ENCODE measurements at places on chromosomes 6 and 20. TPM values are rescaled to one million over a fixed set of nuclear protein-coding genes. Genes with fewer than 3 reads are reported as not detected.

GRCh38 chr6:159082039-159082815 lies 37.4 kb upstream of the TAGAP start:
- no peak for DNase-seq

DNA sequence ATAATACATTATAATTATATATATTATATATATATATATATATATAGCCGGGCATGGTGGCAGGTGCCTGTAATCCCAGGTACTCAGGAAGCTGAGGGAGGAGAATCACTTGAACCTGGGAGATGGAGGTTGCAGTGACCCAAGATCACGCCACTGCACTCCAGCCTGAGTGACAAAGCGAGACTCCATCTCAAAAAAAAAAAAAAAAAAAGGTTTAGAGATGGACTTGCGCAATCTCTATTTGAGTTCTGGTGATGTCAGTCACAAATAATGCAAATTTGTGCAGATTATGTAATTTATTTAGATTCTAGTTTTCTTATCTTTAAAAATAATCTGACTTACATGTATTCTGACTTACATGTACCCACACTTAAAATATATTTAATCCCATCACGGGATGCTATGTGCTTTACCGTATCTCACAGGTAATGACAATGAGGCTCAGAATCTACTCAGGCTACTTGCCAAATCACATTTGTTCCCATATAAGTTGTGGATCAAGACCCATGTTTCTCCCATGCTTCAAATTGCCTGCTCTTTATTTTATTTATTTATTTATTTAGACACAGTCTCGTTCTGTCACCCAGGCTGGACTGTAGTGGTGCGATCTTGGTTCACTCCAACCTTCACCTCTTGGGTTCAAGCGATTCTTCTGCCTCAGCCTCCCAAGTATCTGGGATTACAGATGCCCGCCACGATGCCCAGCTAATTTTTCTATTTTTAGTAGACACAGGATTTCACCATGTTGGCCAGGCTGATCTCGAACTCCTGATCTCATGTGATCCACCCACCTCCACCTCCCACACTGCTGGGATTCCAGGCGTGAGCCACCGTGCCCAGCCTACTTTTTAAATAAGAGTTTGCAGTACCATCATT lies 7.6 kb upstream of the UST start:
- no peak for DNase-seq

GRCh38 chr6:166307082-166308032 lies 835 bp downstream of the PRR18 start:
- DNase-seq, result no peak

DNA sequence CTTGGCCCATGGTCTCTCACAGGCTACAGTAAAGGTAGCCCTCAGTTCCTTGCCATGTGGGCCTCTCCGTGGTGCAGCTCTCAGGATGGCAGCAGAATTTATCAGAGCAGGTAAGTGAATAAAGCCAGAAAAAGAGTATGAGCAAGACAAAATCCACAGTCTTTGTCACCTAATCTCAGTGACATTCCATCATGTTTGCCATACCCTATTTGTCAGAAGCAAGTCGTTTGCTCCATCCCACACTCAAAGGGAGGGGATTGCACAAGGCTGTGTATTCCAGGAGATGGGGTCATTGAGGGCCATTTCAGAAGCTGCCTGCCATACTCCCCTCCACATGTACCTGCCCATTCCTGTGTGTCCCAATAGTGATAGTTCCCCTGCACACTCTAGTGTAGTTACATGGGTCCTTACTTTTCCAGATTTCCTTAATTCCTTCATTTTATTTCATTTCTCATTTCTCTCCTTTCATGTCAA lies 24.2 kb downstream of the ISM1 start:
- no peak for DNase-seq

DNA sequence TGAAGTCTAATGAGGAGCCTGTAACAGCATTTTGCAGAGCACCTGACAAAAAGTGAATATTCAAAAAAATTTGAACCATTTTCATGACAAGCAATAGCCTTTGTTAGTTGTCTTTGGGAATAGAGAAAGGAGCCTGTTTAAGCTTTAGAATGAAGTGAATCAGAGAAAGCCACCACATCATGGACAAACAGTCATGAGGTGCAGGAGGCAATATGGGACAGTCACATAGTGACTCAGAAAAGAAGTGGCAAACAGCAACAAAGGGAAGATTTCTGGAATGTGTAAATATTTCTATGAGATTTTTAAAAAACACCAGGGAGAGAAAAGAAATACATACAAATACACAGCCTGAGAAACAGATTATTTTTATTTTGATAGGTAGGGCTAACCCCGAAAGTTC lies 6.6 kb downstream of the KLHL31 start:
- DNase-seq, result no peak

DNA sequence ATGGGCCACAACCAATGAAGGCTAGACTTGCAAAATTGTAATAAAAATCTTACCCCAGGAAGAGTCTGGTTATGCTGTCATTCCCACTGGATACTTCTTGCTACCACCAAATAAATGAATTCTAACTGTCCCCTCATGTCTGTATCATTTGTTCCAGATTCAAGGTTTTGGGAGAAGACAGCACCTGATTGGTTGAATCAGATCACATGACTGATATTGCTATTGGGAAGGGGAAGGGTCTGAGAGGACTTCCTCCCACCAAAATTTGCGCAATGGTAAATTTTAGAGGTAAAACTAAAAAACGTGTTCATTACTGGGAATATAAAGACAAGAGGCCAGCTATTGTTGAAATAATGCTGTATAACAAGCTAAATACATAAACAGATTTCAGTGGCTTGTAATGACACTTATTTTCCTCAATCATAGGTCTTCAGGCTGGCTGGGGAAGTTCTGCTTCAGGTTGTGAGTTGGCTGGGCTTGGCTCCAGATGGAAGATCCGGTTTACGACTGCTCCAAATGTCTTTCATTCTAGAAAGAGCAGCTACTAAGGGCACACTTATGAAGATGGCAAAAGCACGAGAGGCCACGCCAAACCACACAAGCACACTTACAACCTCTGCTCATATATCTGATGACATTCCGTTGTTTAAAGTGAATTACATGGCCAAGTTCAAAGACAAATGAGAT lies 27.1 kb upstream of the TASP1 start:
- DNase-seq, result no peak

DNA sequence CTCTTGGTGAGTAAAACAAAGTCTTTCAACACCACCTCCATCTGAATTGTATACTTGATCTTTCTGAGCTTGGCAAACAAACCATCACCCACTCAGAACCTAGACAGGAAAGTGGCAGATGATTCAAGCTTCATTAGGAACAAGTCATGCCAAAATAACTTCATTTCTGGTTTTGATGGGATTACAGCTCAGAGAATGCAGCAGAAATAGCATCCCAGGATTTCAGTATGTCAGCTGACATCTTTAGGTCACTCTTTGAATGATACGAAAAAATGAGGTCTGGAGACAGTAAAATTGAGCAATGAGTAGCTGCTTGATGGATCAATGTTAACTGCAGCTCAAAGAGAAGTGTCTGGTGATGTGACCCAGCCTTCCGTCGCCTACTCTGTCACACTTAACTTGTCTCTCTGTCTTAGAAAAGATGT lies 92.4 kb downstream of the GJA10 start:
- DNase-seq, result no peak

- DNase-seq, result no peak
Observed at GRCh38 chr6:127868338-127868737, 32.5 kb downstream of the THEMIS start.

DNA sequence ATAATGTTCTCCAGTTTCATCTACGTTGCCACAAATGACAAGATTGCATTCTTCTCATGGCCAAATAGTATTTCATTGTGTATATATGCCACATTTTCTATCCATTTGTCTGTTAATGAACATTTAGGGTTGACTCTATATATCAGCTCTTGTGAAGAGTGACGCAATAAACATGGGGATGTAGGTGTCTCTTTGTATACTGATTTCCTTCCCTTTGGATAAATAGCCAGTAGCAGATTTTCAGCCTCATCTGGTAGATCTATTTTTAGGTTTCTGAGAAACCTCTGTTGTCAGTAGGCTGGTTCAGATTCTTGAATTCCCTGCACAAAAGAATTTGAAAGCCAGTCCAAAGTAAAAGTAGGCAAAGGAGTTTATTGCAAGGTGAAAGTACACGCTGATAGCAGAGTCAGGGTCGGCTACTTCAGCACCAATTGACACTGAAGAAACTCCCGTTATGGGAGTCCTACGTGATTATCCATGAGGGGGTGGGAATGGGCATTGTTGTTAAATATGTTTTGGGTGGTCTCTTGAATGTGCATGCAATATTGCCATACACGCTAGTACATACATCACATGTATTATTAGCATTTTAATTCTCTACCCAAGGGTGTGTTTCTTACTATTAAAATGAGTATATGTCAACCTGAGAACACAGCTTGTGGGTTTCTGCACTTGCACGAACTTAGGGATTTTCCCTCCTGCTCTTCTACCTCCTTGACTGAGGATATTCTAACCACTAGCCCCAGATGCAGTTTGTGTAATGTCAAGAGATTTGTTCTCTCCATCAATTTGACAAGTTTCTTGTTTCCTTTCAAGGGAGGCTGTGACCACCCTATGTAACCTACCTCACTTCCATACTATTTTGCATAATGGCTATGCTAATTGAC lies 14.4 kb upstream of the SLC17A2 start:
- no peak for DNase-seq

GRCh38 chr6:91744566-91744965 lies 1157.7 kb upstream of the MAP3K7 start:
- no peak for DNase-seq

- peak; percentile 41 for DNase-seq
Observed at GRCh38 chr6:82364087-82365015, 734 bp downstream of the TPBG start.

GRCh38 chr20:47727170-47727880 lies 58.0 kb downstream of the SULF2 start:
- no peak for DNase-seq

DNA sequence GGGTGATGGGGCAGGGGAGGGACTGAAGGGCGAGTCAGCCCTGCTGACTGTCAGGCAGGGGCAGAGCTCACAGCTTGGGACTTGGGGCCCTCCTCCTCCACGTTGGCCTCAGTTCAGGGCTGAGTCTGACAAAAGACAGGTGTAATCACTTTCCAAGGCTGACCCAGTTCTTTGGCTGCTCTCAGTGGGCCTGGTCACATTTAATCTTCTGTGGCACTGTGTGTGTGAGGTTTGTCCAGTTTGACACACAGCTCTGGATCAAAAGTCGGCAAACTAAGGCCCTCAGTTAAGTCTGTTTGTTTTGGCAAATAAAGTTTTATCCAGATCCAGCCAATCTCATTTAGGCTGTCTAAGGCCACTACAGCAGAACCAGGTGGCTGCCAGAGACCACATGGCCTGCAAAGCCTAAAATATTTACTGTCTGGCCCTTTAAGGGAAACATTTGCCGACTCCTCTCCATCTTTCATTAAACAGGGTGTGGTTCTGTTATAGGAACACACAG lies 5.1 kb upstream of the MAP1LC3A start:
- no peak for DNase-seq

DNA sequence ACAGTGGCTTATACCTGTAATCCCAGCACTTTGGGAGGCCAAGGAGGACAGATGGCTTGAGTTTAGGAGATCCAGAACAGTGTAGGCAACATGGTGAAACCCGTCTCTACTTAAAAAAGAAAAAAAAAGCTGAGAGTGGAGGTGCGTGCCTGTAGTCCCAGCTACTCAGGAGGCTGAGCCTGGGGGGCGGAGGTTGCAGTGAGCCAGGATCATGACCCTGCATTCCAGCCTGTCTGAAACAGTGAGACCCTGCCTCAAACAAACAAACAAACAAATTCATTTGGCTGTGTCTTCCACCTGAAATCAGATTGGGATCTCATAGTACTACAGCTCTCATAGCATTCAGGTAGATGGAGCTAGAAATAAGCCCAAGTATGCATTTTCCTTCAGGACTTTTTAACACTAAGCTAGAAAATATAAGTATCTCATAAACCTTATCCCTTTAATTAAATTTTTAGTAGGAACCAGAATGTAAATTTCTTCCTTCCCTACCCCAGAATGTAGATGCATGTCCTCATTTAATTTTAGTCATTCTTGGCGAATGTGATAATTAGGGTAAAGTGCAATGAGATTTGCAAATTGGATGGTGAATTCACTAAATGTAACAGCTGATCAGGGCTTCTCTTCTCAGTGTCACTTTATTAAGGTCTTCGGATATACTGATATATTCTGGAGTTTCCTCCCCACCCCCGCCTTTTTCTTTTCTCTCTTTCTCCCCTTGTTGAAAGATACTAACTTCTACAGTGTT lies 190.4 kb downstream of the CDKAL1 start:
- no peak for DNase-seq

DNA sequence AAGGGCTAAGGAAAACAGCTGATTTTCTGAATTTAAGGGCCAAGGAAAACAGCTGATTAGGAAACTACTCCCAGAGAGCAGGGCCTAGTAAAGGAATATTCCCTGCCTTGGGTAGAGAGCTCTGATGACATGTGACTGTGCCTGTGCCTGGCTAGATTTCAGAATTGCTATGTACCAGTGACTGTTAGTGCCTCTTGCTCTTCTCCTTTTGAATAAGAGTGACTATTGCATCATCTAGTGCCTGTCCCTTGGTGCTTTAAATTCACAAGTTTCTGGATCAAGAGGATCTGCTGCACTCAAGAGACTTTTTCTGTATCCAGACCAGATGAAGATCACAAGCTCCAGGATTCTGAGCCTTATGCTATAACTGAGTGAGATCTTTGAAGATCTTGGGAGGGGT lies 332.9 kb downstream of the KIF16B start:
- DNase-seq, result no peak

GRCh38 chr20:36959242-36959641 lies 7.7 kb upstream of the SAMHD1 start:
- no peak for DNase-seq

DNA sequence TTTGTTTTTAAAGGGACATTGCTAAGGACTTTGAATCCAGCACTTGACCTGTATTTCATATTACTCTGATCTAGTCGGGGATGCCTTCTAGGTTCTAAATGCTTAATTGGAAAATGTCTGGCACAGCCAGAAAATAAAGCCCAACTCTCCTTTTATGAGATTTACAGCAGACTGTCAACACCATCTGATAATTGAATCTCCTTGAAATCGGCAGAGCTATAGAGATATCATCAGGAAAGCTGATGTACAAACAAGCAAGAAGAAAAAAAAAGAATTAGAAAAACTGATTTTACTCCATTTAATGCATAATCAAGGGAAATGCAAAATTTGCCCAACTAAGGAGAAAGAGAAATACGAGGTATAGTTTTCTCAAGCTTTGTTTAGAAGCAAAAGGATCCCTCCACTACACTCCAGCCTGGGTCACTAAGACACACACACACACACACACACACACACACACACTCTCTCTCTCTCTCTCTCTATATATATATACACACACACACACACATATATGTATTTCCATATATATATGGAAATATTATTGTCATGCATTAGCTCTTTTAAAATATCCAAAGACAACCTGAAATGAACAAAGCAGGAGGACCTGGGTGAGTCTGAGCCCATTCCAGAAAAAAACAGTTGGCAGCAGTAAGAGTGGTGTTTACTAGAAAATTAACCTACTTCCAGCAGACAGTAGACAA lies 9.5 kb upstream of the FOXC1 start:
- DNase-seq, result no peak

The KIF6 gene
- polyA plus RNA-seq, result 4.6 TPM

The ARMH2 gene
- polyA plus RNA-seq, result not detected

The MRAP2 gene
- 3.1 TPM for polyA plus RNA-seq

The OR12D3 gene
- not detected for polyA plus RNA-seq

The KIAA0408 gene
- 3.5 TPM for polyA plus RNA-seq

The CENPW gene
- polyA plus RNA-seq, result 28.7 TPM

The CASS4 gene
- 3.4 TPM for polyA plus RNA-seq

All from right renal pelvis (tissue), 4 donors.